ENCODE measurements at places on chromosomes 4 and X.

DNA sequence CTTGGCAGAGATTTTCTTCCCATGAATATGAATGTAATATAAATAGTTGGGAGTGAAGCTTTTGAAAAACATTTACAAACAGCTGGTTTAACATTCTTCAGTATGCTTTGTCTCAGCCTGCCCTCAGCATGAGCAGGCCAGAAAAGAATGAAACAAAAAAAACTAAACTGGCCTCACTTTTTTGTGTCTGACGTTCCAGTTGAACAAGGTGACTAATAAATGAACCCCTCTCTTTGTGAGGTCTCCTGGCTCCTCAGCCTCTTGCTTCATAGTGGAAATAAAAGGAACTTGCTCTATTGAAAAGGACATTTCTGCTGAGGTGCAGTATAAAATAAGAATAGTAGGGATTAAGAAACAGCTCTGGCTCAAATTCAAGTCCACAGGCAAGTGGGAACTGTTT is 9.4 kb downstream of the CHST7 start:
- no peak for DNase-seq

- DNase-seq: no peak
Measured at GRCh38 chr4:37717576-37717975, 31.4 kb upstream of the RELL1 start.

GRCh38 chrX:74535408-74536151 is 78.8 kb downstream of the RLIM start:
- peak; percentile 63 for DNase-seq

GRCh38 chr4:183558873-183559272 is 54.0 kb downstream of the ING2 start:
- no peak for DNase-seq

- DNase-seq: no peak
Measured at GRCh38 chr4:61406677-61407076, 206.6 kb downstream of the ADGRL3 start.

DNA sequence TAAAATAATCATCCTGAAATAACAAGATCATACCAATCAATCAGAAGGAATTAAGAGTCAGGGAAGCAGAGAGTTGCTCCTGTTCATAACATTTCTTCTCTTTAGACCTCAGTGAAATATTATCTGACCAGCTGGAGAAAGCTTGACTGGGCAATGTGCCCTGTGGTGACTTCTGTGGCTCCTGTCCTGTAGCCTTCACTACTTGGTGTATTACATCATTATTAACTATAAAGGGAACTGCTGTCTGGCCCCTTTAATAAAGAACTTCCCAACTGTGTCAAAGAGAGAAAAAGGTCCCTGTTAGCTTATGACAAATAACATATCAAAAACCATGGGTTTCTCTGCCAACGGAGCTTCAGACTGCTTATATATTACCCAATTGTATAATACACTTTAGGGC is 18.0 kb downstream of the OPHN1 start:
- no peak for DNase-seq

DNA sequence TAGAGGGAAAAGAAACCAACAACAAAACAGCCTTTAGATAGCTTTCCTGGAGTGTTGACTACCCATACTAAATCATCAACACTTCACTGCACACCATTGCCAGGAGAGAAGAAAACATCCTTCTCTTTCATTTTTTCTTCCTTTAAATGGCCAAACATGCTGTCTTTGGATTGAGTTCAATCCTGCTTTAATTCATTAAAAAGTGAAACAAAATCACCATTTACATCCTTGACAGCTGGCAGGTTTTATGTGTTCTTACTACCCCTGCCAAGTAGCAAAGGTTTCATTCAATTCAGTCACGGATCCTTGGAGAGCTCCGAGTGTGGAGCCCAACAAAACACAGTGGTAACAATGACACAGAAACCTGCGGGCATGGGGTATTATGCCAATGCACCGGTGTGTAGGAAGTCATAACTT is 568.3 kb downstream of the ANKRD50 start:
- peak; percentile 76 for DNase-seq

All from NCI-H1092 treated with DMSO at 0.1 percent for 48 hours (cell line).